ENCODE measurements at places on chromosomes 11 and 22.

- no peak for DNase-seq
These were observed 862.8 kb downstream of the FAM181B start for GRCh38 chr11:81870815-81871214.

GRCh38 chr11:130103296-130103814, 33.7 kb downstream of the APLP2 start:
- peak; percentile 95 for DNase-seq

DNA sequence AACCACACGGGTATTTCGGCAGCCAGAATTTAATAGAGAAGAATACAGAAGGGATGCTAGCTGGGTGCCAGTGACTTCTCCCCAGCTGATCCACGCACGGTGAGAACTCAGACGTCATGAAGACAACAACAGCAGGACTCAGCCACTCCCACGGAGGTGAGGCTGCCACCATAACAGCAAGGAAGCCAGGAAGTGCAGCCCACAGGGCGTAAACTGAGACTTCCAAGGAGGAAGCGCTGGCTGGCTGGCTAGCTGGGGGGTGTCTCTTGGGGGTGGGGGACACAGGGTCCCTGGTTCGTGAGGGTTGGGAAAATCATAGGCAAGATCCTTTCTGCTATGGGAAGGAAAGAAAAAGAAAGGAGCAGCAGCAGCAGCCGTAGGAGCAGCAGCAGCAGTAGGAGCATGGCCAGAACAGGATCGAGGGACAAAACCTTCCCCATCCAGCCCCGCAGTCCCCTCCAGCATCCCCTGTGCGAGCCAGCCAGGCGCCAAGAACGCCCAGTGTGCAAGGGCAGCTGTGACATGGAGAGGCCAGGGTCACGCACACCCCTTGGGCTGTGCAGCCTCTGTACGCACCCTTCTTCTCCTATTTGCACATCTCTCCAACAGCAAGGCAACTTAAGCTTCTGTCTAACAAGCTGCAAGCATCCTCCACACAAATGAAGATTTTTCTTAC, 49.6 kb upstream of the SHANK2 start:
- no peak for DNase-seq

DNA sequence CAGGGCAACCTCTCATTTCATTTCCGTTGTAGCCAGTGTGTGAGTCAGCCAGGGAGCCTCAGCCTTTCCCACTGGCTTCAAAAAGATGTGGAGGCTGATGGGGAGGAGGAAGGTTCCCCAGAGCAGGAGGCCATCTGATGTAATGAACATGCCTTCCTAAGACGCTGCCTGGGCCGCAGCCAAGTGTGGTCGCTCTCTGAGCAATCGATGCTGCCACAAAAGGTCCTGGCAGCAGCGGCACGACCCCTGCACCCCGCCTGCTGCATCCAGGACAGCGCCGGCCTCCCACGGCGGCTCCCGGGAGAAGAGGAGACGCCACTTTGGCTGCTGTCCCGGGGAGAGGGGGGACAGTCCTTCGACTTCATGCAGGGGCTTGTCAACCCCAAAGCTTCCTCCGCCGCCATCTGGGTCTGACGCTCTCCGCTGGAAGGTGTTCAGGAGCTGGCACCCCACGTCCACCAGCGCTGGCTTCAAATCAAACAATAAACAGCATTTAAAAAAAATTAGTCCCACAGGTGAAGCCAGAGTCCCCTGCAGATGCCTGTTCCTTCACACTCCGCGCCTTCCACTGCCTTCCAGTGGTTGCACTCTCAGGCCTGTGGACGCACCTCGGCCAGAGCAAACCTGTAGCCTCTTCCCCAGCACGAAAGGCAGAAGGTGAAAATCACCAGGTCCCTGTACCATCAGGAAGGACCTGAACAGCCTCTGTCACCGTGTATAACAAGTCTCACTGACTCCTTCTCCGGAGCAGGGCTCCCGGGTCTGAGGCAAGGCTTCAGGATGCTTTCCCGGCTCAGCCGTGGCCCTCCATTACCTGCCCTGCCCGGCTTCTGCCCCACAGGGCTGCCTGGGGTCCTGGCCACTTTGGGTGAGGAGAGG, 930.7 kb downstream of the BRD1 start:
- DNase-seq, result no peak

DNA sequence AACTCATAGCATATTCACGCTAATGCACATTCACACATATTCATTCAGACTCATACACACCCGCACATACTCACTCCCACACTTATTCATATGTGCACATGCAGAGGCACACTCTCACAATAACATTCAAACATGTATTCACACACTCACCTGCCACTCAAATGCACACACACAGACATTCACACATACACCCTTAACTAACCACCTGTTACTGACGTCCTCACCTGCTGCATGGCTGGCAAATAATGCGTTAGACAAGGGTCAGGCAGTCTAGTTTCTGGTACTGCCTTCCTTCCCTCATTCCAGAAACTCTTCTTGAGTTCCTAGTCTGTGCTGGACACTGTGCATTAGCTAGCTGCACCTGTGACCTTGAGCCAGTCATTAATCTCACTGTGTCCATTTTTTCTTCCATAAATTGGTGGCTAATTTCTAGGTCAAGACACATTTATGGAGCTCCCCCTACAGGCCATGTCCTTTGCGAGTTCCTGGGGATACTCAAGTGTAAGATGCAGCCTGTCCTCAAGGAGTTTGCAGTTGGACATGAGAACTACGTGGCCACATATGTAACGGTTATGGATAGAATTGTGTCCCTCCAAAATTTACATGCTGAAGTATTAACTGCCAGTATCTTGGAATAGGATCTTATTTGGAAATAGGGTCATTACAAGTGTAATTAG, 34.5 kb upstream of the SEZ6L start:
- no peak for DNase-seq

- no peak for DNase-seq
These were observed 30.8 kb upstream of the GLYAT start for GRCh38 chr11:58762284-58763119.

DNA sequence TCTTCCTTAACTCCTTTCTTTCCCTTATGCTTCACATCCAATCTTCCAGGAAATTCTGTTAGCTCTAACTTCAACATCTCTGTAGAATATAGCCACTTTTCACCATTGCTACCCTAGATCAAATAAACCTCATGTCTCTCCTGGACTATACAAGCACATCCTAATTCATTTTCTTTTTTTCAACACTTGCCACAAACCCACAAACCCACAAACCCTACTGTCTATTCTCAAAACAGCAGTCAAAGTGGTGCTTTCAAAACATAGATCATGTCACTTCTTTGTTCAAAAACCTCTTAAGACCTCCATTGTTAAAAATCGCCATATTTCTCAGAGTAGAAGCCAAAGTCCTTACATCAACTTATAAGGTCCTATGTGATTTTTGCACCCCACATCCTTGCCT, 94.3 kb downstream of the PIWIL4 start:
- DNase-seq, result no peak

GRCh38 chr22:46777609-46777970, 15.1 kb downstream of the TBC1D22A start:
- DNase-seq, result no peak

DNA sequence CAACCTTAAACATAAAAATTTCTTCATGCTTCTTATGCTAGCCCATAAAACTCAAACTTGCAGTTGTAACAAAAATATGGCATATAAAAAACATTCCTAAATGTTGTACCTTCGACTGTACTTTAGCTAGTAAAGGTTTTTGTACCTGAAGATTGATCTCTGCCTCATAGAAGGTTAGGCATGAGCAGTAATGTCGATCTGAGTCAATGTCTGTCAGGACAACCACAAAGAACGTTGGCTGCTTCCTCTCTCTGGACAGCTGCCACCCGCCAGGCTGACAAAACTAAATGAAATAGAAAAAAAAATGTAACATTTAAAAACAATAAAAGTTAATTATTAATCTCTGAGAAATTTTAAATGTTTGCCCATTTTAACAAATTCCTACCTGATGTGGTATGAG, 251.3 kb downstream of the SBF2 start:
- DNase-seq, result no peak

- no peak for DNase-seq
These were observed 73.1 kb downstream of the ARHGAP32 start for GRCh38 chr11:129119036-129119435.

GRCh38 chr11:62540804-62541701, 5.6 kb downstream of the AHNAK start:
- peak; percentile 9 for DNase-seq

GRCh38 chr22:38201371-38201710, 453 bp upstream of the MAFF start:
- DNase-seq, result no peak

DNA sequence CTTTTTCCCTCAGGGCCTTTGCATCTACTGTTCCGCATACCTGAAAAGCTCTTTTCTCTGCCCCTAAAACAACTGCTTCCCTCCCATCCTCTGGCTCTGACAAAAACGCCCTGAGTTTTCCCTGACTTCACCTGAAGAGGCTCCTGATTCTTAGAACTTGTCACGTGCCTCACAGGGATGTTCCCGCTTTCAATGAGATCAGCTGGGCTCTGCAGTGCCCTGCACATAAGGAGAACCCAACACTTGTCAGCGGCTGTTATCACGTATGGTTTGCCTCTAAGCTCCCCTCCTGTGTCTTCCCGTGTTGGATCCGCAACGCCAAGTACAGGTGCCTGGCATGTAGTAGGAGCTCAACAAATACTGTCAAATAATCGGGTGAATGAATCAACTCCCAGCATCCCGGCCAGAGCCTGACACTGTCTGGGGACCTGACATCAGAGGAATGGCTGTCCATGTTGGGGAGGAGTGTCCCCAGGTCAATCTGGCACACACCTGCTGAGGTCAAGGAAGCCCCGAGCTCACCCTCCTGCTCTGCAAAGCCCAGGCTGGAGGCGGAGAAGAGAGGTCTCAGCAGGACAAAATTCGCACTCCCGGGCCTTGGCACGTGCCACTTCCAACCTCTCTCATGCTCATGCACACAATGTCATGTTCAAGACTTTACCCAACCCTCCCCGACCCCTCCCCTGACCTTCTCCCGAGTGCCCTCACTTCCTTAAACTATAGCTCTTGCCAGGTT, 4.2 kb upstream of the GRK2 start:
- no peak for DNase-seq

GRCh38 chr11:46112961-46113607, 8.2 kb downstream of the PHF21A start:
- peak; percentile 23 for DNase-seq

DNA sequence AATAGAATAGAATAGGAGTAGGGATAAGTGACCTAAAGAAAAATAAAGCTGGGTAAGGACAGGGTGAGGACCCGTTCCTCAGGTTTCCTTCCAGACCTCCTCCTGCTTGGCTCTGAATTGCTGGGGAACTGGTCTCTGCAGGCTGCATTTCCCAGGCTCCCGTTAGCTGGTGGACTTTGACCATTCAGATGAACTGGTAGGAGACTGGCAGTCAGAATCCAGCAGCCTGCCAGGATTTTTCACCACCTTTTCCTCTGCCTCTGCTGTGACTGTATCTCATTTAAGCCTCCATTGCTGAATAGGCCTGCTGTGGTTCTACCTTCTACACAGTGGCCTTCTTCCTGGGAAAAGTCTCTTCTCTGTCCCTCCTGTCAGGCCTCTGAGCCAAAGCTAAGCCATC, 24.6 kb upstream of the SMPD1 start:
- no peak for DNase-seq

DNA sequence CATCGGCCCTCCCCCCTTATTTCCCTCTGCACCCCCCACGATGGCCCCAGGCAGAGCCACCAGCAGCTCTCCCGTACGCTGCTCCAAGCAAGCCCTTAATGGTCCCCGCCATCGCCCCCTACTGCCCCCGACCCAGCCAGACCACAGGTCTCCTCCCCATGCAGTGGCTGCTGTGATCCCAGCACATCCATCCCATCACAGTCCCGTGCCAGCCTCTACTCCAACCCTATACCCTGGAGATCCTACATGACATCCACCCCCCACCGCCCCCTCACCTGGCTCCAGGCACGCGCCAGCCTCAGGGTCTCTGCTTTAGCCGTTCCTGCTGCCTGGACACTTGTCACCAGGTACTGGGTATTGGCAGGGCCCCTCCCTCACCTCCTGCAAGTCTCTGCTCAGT, 85.8 kb upstream of the RTL6 start:
- no peak for DNase-seq

DNA sequence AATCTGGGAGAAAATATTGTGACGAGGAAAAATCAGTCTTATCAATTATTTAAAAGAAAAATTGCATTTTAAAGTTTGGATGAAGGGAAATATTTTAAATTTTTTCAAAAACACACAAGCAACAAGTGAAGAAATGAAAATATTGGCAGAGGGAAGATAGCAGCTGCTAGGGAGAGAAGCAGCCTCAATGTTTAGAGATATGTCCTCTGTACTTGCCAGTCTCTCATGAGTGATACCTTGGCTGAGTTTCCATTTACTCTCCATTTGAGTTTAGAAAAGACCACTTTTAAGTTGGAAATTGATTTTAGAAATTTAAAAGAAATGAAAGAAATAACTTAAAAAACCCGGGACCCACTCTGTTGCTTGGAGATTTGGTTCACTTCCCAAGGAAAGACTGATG, 88.6 kb upstream of the DBX1 start:
- DNase-seq, result no peak

- no peak for DNase-seq
These were observed 28.4 kb upstream of the TSPAN18 start for GRCh38 chr11:44698252-44698912.

GRCh38 chr22:50622723-50623327, 5.1 kb downstream of the ARSA start:
- no peak for DNase-seq

Measured in RCC 7860 (cell line).